ENCODE measurements at places on chromosomes 12 and 14. TPM values are rescaled to one million over a fixed set of nuclear protein-coding genes. Genes with fewer than 3 reads are reported as not detected.

The RNASE3 gene
- total RNA-seq: not detected

The FAM222A gene
- 7.8 TPM for total RNA-seq

GRCh38 chr12:112750971-112751370 lies 40.6 kb upstream of the RPH3A start:
- no peak for DNase-seq
- H3K4me1 ChIP-seq: no peaks in the 10 kb centered on the region
- no peak overlapping the region for H3K4me3 ChIP-seq
- no peak overlapping the region for H3K27ac ChIP-seq

GRCh38 chr14:20002319-20002718 lies 356 bp downstream of the OR4Q2 start:
- no peak for DNase-seq
- no peaks in the 10 kb centered on the region for H3K36me3 ChIP-seq
- H3K27ac ChIP-seq: no peak overlapping the region
- no peaks in the 10 kb centered on the region for H3K27me3 ChIP-seq

Measured in SJSA1 (cell line).